T-helper 2 cell (primary cell): ENCODE measurements at places on chromosomes 13 and 19.

- DNase-seq = no peak
Measured at GRCh38 chr19:5304486-5304885, 36.1 kb downstream of the PTPRS start.

DNA sequence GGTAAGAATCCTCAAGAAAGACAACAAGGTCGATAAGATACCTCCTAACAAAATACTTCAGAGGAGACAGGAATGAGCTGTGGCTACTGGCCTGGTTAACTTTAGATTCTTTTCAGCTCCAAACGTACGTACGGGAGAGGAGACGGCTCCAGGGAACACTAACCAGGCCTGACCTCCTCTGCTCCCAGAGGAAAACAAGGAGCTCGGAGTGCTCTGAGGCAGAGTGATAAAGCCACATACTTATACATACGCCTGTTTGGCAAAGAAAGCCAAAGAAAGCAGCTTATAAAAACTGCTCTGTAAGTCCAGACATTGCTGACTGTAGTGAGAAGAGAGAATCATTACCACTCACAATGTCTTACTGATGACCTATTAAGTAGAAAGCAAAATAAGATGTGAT is 263.9 kb downstream of the MZT1 start:
- no peak for DNase-seq

- no peak for DNase-seq
Measured at GRCh38 chr13:24166561-24166960, 6.0 kb downstream of the SPATA13 start.

DNA sequence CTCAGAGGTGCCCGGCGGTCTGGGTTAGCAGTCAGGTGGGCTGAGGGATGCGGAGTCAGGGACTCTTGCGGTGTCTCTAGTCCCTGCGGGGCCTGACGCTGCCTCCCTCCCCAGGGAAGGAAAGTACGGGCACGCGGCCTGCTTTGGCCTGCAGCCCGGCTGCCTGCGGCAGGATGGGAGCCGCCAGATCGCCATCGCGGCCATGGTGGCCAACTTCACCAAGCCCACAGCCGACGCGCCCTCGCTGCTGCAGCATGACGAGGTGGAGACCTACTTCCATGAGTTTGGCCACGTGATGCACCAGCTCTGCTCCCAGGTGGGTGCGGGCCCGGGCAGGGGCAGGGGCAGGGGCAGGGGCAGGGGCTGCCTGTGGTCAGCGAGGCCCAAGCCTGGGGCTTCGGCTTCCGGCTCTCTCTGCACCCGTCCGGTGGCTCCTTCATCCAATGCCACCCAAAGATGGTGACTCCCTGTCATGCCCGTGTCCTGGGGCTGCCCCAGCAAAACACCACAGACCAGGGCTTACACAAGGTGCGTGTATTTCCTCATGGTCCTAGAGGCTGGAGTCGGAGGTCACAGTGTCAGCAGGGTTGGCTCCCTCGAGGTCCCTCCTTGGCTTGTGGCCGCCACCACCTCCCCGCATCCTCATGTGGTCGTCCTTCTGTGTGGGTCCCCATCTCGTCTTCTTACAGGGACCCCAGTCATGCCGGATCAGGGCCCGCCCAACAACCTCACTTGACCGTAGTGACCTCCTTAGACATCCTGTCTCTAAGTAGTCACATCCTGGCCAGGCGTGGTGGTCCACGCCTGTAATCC is 11.3 kb upstream of the ZNF554 start:
- DNase-seq = no peak

DNA sequence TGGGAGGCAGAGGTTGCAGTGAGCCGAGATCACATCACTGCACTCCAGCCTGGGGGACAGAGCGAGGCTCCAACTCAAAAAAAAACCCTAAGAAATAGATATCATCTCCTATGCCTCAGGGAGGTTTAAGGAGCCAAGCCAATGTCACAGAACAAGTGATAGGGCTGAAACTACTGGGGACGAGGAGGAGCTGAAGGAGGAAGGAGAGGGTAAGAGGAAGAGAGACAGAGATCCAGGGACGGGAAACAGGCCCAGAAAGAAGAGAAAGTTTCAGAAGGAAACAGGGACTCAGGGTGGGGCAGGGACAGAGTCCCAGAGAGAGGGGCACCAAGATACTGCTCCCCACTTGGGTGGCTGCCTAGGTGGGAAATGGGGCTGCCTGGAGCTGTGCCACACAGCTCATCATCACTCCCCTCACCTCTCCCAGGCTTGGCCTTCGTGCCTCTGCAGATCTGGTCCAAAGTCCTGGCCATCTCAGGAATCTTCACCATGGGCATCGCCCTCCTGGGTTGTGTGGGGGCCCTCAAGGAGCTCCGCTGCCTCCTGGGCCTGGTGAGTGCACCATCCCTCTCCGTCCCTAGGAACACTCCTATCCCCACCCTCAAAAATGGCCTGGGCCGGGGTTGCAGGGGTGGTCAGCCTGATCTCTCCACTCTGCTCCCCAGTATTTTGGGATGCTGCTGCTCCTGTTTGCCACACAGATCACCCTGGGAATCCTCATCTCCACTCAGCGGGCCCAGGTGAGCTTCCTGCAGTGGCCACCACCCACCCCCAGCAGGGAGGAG is 1.5 kb downstream of the CD37 start:
- no peak for DNase-seq

DNA sequence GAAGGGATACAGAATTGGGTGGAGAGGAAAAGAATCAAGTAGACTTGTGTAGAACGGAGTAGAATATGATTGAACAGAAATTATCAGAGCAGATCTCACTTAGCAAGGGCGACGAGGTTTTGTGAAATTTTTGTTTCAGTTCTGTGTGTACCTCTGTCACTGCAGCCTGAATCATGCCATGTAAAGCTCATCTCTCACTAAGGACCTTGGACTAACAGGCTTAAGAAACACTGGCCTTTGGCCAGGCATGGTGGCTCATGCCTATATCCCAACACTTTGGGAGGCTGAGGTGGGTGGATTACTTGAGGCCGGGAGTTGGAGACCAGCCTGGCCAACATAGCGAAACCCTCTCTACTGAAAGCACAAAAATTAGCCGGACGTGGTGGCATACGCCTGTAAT is 62.6 kb downstream of the MYH14 start:
- no peak for DNase-seq

GRCh38 chr19:55383279-55384130 is 587 bp downstream of the TMEM238 start:
- DNase-seq = peak; percentile 30

GRCh38 chr13:64527561-64527960 is 2702.6 kb downstream of the PCDH9 start:
- no peak for DNase-seq

- DNase-seq = no peak
Measured at GRCh38 chr13:50518781-50519201, 324.7 kb downstream of the DLEU7 start.

- DNase-seq = no peak
Measured at GRCh38 chr19:33796164-33796875, at the start of gene KCTD15. Gene KCTD15 (plus strand): TSS chr19:33796870. CDS start chr19:33800455, 3,585 bp downstream.

- DNase-seq = peak; percentile 19
Measured at GRCh38 chr19:29526730-29527499, 1.1 kb downstream of the VSTM2B start.

- no peak for DNase-seq
Measured at GRCh38 chr13:39200249-39200910, 162.1 kb downstream of the NHLRC3 start.

- no peak for DNase-seq
Measured at GRCh38 chr13:94632226-94632980, 30.7 kb downstream of the GPR180 start.

DNA sequence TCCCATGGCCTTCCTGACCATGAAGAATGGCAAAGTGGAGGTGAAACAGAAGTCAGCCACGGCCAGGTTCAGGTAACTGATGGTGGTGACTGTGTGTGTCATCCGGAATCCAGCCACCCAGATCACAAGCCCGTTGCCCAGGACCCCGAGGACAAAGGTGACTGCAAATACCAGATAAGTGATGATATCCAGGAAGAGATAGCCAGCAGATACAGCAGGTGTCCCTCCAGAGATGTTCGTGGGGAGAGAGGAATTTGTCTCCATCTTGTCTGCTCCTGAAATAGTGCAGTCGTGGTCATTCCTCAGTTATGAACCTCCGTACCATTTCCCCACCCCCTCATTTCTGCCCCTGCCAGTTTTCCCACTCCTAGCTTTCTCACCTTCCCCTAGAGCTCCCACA is 4.9 kb downstream of the FPR1 start:
- DNase-seq = no peak

DNA sequence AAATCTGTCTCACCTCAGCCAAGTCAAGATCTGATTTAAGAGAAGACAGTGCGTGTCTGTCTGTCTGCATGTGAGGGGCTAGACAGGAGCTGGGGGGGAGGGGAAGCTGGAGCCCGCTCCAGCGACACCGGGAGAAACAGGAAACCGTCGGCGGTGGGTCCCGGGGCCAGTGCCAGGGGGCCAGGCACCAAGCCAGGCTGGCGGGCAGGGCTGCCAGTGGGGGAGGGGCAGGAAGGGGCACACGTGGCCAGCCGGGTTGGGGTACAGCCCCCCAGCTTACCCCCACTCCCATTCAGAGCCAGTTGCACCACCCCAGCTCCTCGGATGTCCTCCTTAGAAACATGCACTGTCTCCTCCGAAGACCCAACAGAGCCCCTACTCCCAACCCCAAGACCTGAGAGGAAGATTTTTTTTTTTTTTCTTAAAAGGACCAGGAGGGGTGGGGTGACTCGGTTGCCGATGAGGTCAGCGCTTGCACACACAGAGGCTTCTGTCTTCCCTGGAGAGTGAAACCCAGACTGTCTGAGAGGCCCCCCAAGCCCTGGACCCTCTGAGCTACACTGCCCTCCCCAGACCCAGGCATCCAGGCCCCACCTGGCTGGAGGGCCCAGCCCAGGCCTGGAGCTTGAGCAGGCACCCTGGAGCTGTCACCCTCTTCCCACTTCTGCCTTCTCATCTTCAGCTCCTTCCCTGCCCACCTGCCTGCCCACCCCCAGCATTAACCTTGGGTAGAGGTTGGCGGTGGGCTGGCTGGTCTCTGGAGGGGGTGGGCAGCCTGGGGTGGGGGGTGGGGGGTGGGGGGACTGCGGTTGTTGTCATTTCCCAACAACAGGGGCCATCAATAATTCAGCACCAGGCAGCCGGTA is 4.0 kb downstream of the ERF start:
- DNase-seq = no peak

GRCh38 chr19:44684892-44685863 is 13.8 kb upstream of the CEACAM16 start:
- no peak for DNase-seq

DNA sequence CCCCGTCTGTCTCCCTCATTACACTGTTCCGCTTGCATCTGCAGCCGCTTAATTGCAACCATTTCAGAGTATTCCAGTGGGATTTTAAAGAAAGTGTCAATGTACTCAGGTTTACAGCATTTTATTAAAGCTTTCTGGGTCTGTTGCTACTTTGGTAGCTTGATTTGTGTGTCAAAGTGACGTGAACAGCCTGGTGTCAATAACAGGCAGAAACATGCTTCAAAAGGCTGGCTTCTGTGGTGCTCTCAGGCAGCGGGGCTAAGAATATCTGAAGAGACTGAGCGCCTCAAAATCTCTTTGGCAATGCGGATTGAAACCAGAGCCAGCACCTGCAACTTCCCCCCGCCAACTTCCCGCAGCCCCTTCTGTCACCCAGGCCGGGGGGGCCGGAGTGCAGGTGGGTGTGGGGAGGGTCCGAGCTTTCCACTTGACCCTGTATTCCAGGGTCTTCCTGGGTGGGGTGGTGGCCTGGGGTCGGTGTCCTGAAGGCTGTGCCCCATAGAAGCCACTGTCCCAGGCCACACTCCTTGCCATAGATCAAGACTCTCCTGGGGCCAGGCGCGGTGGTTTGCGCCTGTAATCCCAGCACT is 81.2 kb downstream of the KDM4B start:
- DNase-seq = no peak

GRCh38 chr13:112887557-112887991 is 81.4 kb upstream of the MCF2L start:
- DNase-seq = no peak

DNA sequence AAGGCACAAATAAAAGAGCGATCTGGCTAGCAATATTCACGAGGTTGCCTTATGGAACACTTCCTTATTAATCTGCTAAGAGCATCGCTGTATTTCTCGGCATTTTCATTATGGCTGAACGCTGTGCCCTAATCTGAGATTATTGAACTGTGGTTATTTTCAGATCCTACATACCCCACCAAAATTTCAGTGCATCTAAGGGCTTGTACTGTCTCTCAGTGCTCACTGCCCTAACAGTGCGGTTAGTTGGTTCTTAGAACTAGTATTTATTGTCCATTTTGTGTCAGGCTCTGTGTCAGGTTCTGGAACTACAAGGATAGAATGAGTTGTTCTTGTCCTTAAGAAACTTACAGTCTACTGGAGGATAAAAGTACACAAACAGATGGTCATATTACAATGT is 51.6 kb downstream of the FLT3 start:
- no peak for DNase-seq

GRCh38 chr19:3034656-3035541 is 5.8 kb upstream of the TLE2 start:
- DNase-seq = no peak

- DNase-seq = no peak
Measured at GRCh38 chr13:45928843-45929242, 77.3 kb upstream of the SIAH3 start.

DNA sequence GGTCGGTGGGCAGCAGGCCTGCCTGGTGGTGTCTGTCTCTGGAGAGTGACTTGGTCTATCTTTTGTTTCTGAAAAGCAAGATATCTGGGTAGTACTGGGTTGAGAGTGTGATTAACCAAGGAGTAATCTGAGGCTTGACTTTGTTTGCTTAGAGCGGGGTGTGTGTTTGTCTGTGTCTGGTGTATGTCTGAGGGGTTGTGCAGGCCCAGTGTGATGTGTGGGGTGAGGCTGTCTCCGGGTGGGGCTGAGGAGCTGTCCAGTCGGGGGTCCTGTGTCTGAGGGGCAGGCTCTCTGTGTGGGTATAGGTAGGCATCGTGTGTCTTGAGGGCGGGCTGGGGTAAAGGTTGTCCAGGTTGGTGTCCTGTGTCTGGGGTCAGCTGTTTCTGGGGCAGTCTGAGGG is 11.1 kb upstream of the TIMM50 start:
- DNase-seq = no peak
